Caco-2 (cell line): ENCODE measurements at places on chromosomes 2 and 18.

DNA sequence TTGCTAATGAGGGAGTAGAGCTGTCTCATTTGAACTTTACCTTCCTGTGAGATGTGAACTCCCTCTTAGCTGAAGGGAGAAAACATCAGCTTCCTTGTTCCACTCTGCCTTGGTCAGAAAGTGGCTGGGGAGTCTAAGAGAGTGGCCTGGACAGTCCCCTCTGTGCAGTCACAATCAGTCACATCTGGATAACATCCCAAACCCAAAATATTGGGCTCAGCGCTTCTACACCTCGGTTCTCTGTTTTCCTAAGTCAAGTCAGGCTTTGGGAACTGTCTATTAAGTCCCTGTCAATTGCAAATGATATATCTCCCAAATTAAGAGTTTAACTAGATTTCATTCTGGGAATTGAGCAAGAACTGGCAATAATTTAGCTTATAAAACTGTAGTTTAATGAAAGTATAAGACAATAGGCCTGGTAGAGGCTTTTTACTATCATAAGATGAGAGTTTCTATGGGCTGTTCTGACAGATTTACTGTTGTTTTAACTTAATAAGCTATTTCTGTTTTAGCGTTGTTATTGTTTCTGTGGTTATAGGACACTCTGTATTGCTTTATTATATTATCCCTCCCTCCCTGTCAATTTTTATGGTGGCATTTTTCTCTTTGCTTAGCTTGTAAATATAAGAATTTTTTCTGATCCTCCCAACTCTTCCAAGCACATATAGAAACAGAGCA lies 135.1 kb upstream of the LHCGR start:
- 0 out of 2 replicates have a peak, but pooled peaks cover 2% of the 10 kb centered on the region for H3K27me3 ChIP-seq
- H3K36me3 ChIP-seq: no peaks in the 10 kb centered on the region
- no peaks in the 10 kb centered on the region for H3K4me1 ChIP-seq
- H3K4me3 ChIP-seq: no peak overlapping the region

DNA sequence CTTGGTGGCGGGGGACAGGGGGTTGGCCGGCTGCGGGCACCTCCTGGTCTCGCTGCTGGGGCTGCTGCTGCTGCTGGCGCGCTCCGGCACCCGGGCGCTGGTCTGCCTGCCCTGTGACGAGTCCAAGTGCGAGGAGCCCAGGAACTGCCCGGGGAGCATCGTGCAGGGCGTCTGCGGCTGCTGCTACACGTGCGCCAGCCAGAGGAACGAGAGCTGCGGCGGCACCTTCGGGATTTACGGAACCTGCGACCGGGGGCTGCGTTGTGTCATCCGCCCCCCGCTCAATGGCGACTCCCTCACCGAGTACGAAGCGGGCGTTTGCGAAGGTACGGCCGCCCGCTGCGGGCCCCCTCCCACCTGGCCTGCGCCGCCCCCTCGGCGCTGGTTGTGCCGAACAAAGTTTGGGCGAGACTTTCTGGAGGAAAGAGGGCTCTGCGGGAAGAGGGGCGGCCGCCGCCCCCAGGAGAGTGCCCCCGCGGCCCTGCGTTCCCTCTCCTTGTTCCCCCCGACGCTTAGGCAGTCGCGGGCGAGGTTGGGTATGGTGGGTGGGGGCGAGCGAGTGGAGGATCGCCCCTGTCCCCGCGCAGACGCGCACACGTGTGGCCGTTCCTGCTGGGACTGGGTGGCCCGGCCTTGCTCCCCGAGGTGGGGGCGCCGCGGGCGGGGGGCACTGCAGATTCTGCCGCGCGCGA lies 866 bp downstream of the CRIM1 start:
- H3K27me3 ChIP-seq: no peaks in the 10 kb centered on the region
- peak overlapping the region; percentile 93 for H3K27ac ChIP-seq
- DNase-seq: no peak
- peaks cover 1% of the 10 kb centered on the region; the same call in 1 of the 2 replicates for H3K36me3 ChIP-seq
- H3K4me1 ChIP-seq: peaks cover 52% of the 10 kb centered on the region

DNA sequence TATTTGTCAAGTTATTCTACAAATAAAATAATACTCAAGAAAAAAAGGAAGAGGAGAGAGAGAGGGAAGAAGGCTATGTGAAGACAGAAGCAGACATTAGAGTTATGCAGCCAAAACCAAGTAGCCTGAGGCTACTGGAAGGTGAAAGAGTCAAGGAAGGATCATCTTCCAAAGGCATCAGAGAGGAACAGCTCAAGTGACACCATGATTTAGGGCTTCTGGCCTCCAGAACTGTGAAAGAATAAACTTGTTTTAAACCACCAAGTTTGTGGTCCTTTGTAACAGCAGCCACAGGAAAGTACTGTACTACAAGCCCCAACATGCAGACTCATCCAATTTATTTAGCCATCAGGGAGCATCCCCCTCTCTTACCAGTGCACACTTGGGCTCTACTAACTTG lies 788.5 kb upstream of the LRRTM1 start:
- no peak overlapping the region for H3K4me3 ChIP-seq
- H3K27me3 ChIP-seq: no peaks in the 10 kb centered on the region
- no peak overlapping the region for H3K27ac ChIP-seq
- H3K4me1 ChIP-seq: no peaks in the 10 kb centered on the region
- DNase-seq: no peak

GRCh38 chr18:42242758-42243157 lies 287.7 kb downstream of the PIK3C3 start:
- H3K36me3 ChIP-seq: no peaks in the 10 kb centered on the region
- H3K4me1 ChIP-seq: no peaks in the 10 kb centered on the region
- DNase-seq: peak; percentile 43
- no peak overlapping the region for H3K27ac ChIP-seq
- no peak overlapping the region for H3K4me3 ChIP-seq
- H3K27me3 ChIP-seq: no peaks in the 10 kb centered on the region

DNA sequence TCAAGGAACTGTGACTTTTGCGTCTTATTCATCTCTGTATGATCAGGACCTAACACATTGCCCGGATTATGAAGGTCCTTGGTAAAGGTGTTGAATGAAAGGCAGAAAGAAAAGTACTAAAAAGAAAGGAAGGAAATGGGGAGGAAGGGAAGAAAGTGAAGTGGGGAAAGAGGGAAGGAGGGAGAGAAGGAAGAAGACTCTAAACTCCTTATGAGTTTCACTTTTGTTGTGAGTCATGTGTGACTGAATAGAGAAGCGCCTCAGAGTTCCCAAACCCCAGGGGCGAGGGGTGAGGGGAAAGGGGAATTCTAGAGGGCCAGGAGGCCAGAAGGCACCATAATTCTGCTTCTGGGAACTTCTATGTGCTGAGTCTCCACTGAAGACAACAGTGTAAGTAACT lies 30.9 kb upstream of the OSBPL6 start:
- DNase-seq: no peak
- no peaks in the 10 kb centered on the region for H3K27me3 ChIP-seq
- H3K4me1 ChIP-seq: no peaks in the 10 kb centered on the region
- H3K27ac ChIP-seq: no peak overlapping the region
- H3K4me3 ChIP-seq: no peak overlapping the region

- H3K27ac ChIP-seq: peak overlapping the region; percentile 63
- peaks cover 44% of the 10 kb centered on the region for H3K4me1 ChIP-seq
- H3K36me3 ChIP-seq: peaks cover 4% of the 10 kb centered on the region
- DNase-seq: no peak
- no peaks in the 10 kb centered on the region for H3K27me3 ChIP-seq
- no peak overlapping the region for H3K4me3 ChIP-seq
Observed at GRCh38 chr2:43397411-43397810, 171.0 kb upstream of the ZFP36L2 start.

- no peaks in the 10 kb centered on the region for H3K36me3 ChIP-seq
- H3K4me3 ChIP-seq: no peak overlapping the region
- no peak overlapping the region for H3K27ac ChIP-seq
- no peaks in the 10 kb centered on the region for H3K4me1 ChIP-seq
- DNase-seq: no peak
Observed at GRCh38 chr18:32167980-32168730, 21.7 kb upstream of the MEP1B start.

GRCh38 chr18:1774261-1774660 lies 797.0 kb downstream of the METTL4 start:
- no peaks in the 10 kb centered on the region for H3K36me3 ChIP-seq
- no peaks in the 10 kb centered on the region for H3K27me3 ChIP-seq
- no peaks in the 10 kb centered on the region for H3K4me1 ChIP-seq
- no peak overlapping the region for H3K4me3 ChIP-seq
- H3K27ac ChIP-seq: no peak overlapping the region

- no peaks in the 10 kb centered on the region for H3K36me3 ChIP-seq
- H3K27ac ChIP-seq: no peak overlapping the region
- H3K27me3 ChIP-seq: no peaks in the 10 kb centered on the region
- DNase-seq: no peak
- H3K4me1 ChIP-seq: no peaks in the 10 kb centered on the region
Observed at GRCh38 chr18:44464398-44465180, 216.1 kb upstream of the SETBP1 start.

- no peaks in the 10 kb centered on the region for H3K27me3 ChIP-seq
- H3K36me3 ChIP-seq: no peaks in the 10 kb centered on the region
- no peak for DNase-seq
- H3K4me3 ChIP-seq: no peak overlapping the region
- no peak overlapping the region for H3K27ac ChIP-seq
Observed at GRCh38 chr2:236256366-236256985, 7.7 kb downstream of the ASB18 start.

GRCh38 chr18:78765637-78766281 lies 213.9 kb upstream of the SALL3 start:
- no peak overlapping the region for H3K27ac ChIP-seq
- H3K36me3 ChIP-seq: no peaks in the 10 kb centered on the region
- DNase-seq: no peak
- no peaks in the 10 kb centered on the region for H3K27me3 ChIP-seq
- H3K4me3 ChIP-seq: no peak overlapping the region

- no peak for DNase-seq
- H3K4me3 ChIP-seq: no peak overlapping the region
- H3K36me3 ChIP-seq: no peaks in the 10 kb centered on the region
- H3K27ac ChIP-seq: no peak overlapping the region
- peaks cover 51% of the 10 kb centered on the region for H3K4me1 ChIP-seq
Observed at GRCh38 chr18:22112215-22112614, 57.2 kb upstream of the GATA6 start.

DNA sequence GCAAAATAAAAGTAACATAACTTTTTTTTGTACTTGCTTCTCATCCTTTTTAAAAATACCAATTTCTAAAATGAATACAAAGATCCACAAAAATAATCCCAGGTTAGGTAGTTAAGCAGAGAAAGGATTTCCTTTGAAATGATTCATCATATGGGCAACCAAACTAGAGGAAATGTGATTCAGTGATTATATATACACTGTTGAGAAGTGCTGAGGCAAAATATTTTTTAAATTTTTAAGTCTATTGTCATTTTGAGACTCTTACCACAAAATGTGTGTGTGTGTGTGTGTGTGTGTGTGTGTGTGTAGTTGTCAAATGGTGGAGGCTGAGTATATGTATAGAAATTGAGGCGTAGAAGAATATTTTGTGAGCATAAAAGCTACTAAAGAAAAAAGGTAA lies 1075.3 kb downstream of the LRP1B start:
- H3K4me1 ChIP-seq: no peaks in the 10 kb centered on the region
- H3K27ac ChIP-seq: no peak overlapping the region
- no peak overlapping the region for H3K4me3 ChIP-seq
- H3K36me3 ChIP-seq: no peaks in the 10 kb centered on the region
- no peak for DNase-seq
- no peaks in the 10 kb centered on the region for H3K27me3 ChIP-seq

DNA sequence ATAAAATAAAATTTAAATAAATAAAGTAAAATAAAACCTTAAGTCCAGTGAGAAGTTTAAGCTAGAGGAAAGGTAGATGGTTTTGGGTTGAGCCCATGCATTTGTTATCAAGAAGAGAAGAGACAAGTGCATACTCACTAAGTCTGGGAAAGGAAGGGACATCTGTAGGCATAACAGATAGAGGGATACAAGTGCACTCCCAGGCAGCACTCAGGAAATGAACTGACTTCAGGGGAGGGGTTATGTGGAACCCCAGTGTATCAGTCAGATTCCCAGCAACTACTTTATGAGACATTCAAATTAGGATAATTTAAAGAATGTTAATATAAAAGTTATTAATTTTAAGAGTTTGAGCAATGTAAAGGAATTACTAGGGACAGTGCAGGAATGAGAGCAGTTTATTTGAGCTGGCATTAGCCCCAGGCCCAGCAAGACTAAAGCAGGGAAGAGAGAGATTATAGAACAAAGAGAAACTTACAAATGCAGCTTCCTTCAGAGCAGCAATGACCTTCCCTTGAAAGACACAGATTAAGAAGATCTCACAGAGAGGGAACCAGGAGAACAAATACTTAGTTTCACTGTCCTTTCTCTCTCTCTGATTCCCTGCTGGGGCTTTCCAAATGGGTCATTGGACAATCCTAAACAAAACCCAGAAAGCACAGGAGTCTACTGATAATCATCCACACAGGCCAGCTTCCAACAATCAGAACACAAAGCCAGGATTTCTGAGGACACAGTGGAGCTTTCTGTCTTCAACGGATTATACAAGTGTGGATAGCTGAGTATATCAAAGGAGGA lies 109.7 kb downstream of the ERBB4 start:
- no peaks in the 10 kb centered on the region for H3K4me1 ChIP-seq
- no peak overlapping the region for H3K27ac ChIP-seq
- no peak for DNase-seq
- no peaks in the 10 kb centered on the region for H3K36me3 ChIP-seq
- no peaks in the 10 kb centered on the region for H3K27me3 ChIP-seq
- no peak overlapping the region for H3K4me3 ChIP-seq

GRCh38 chr2:165796819-165797530 lies 2.9 kb upstream of the GALNT3 start:
- H3K27ac ChIP-seq: no peak overlapping the region
- H3K4me1 ChIP-seq: no peaks in the 10 kb centered on the region
- no peaks in the 10 kb centered on the region for H3K27me3 ChIP-seq
- DNase-seq: no peak

DNA sequence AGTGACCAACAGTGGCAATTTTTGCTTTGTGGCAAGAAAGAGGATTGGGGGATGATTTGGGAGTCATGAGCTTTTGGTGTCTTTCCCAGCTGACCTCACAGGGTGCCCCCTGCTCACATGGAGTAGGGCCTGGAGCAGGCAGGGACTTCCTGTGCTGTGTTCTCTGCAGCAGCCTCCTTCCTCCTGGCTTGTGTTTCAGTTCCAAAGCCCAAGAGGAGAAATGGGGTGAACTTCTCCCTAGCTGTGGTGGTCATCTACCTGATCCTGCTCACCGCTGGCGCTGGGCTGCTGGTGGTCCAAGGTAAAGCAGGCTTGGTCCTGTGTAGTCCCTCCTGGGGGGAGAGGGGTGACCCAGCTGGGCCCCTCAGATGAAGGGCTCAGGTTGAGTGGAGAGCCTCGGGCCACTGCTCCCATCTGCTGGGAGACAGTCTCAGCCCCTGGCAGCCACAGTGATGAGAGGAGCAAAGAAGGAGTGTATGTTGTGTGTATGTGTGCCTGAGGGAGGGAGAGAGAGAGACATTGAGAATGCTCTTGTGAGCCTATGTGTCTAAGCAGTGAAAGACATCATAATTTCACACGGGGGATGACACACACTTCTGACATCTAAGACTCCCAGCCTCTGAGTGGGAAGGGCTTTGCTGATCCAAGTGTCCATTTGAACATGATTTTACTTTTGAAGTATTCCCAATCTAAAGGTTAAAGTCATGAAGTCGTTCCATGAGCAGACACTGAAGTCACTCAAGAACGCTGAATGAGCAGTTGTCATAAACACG lies 27.2 kb downstream of the MARCO start:
- no peak overlapping the region for H3K27ac ChIP-seq
- H3K36me3 ChIP-seq: no peaks in the 10 kb centered on the region
- H3K27me3 ChIP-seq: no peaks in the 10 kb centered on the region
- DNase-seq: no peak
- no peak overlapping the region for H3K4me3 ChIP-seq

- H3K27me3 ChIP-seq: no peaks in the 10 kb centered on the region
- H3K4me3 ChIP-seq: no peak overlapping the region
- no peak overlapping the region for H3K27ac ChIP-seq
- H3K4me1 ChIP-seq: no peaks in the 10 kb centered on the region
- no peaks in the 10 kb centered on the region for H3K36me3 ChIP-seq
Observed at GRCh38 chr2:107325981-107326786, 440.2 kb upstream of the ST6GAL2 start.

- no peak for DNase-seq
- H3K36me3 ChIP-seq: no peaks in the 10 kb centered on the region; the same call in 1 of the 2 replicates
- no peaks in the 10 kb centered on the region for H3K27me3 ChIP-seq
Observed at GRCh38 chr2:134155134-134155533, 98.7 kb upstream of the MGAT5 start.
